ENCODE measurements at places on chromosomes 7 and 10. TPM values are rescaled to one million over a fixed set of nuclear protein-coding genes. Genes with fewer than 3 reads are reported as not detected.

HOGA1 gene
- 0.08 TPM for total RNA-seq

AKR1C8 gene
- not detected for total RNA-seq

GNAT3 gene
- not detected for total RNA-seq

DNA sequence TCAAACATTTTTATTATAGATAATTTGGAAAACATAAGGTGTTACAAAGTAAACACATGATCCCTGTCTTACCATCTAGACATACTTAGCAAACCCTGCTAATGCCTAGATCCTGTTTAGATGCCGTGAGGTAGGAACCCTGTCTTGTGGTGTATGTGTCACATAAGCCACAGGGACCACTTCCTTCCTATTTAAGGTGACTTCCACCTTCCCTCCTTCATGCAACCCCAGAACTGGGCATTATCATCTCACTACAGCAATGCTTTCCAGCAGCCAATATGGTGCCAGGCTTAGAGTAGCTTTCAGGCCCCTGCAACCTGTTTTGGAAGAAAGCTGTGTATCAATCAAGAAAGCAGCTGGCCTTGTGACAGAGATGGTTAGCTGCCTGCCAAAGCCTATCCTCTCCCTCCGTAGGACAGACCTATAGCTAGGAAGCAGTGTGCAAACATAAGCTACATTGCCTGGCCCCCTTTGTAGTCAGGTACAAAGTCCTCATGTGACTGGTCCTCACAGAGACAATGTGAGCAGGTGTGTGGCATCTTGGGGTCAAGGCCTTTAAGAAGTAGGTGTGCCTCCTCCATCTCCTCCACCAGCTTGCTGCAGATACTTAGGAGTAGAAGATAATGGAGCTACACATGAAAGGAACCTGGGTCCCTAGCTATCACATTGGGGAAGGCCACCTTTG lies 146.8 kb downstream of the SPAG6 start:
- DNase-seq = no peak

GRCh38 chr7:31938650-31939049 lies 131.6 kb downstream of the PDE1C start:
- no peak for DNase-seq

DNA sequence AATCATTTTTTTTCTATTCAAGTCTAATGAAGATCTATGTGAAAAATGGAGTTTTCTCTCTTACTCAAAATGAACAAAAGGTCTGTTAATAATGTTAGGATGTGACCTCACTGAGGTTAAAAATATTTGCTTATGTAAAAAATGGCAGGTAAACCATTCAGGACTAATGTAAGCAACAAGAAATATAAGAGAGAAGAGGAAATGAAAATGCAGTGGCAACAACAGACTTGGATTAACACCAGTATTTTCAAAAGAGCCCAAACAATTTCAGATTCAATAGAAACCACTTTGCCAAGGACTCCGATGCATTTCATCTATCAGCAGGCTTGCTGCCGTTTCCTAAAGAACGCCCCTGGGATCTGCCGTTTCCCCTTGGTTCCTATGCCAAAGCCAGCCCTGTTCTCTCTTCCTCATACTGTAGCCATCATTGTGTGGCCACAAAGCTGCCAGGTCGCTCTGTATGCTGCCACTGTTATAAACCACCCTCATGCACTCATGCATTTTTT lies 66.4 kb downstream of the MTURN start:
- no peak for DNase-seq

GNGT1 gene
- not detected for total RNA-seq

RPEL1 gene
- total RNA-seq = 0.10 TPM

DNA sequence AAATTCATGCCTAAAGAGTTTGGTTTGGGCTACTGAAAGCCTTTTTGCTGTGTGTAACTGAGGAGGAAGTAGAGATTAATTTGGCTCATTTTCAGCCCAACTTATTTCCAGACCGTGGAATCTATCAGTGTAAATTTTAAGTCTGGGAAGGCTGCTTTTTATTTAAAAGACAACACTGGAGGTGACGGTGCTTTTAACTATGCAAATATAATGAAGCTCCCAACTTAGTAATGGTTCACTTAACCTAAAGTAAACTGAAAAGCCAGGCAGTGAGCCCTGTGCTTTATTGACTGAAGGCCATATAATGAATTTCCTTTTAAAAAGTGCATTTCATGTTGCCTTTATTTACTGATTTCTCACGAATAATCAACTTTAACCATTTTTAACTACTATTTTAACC lies 127.2 kb downstream of the NPY start:
- DNase-seq = no peak

GRCh38 chr10:6138456-6138855 lies 49.6 kb downstream of the RBM17 start:
- DNase-seq = no peak

Data from Panc1 (cell line).